ENCODE measurements at places on chromosomes 16 and 17. TPM values are rescaled to one million over a fixed set of nuclear protein-coding genes. Genes with fewer than 3 reads are reported as not detected.

Gene ADAD2
- total RNA-seq = not detected

Gene KRTAP4-5
- not detected for total RNA-seq

Gene SYT17
- 11.8 TPM for total RNA-seq

Gene KRT33A
- not detected for total RNA-seq

DNA sequence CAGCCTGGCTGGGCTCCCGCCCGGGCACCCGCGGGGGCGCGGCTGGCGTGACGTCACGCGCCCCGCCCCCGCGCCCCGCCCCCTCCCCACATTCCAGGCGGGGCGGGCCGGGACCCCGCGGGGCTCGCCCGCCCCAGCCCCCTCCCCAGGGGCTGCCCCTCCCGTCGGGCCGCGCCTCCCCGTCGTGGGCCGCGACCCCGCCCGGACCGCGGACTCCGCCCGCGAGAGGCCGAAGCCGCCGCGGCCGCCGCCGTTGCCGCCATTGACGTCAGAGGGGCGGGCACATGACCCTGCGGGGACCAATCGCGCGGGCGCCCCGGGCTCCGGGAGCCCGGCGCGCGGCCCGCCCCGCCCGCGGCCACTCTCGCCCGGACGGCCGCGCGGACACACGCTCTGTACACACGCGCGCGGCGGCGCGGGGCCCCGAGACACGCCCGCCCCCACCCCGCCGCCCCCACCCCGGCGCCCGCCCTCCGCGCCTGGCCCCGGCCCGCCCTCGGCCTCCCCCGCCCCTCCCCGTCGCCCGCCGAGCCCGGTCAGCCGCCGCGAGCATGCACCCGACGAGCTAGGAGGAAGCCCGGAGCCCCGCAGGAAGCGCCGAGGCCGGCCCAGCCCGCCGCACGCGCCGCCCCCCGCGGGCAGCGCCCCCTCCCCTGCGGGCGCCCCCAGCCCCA is at the start of gene CMIP:
Gene CMIP (plus strand): TSS at position 361 of the 674 bp plus-strand sequence.
- H3K27ac ChIP-seq = peak within 1 kb of the TSS; percentile 93
- peak within 1 kb of the TSS; percentile 94 for H3K4me3 ChIP-seq
- H3K27me3 ChIP-seq = no peaks in the 10 kb centered on the region
- H3K4me1 ChIP-seq = peaks cover 28% of the 10 kb centered on the region

GRCh38 chr17:43587647-43588046 is 41.5 kb upstream of the ETV4 start:
- H3K36me3 ChIP-seq = no peaks in the 10 kb centered on the region
- no peak for DNase-seq
- H3K4me1 ChIP-seq = peaks cover 25% of the 10 kb centered on the region
- no peaks in the 10 kb centered on the region for H3K27me3 ChIP-seq

- DNase-seq = no peak
- peaks cover 57% of the 10 kb centered on the region for H3K36me3 ChIP-seq
- H3K4me1 ChIP-seq = peaks cover 30% of the 10 kb centered on the region
- H3K4me3 ChIP-seq = no peak overlapping the region
- H3K27ac ChIP-seq = no peak overlapping the region
- no peaks in the 10 kb centered on the region for H3K27me3 ChIP-seq
Measured at GRCh38 chr16:4506450-4506849, 30.3 kb downstream of the HMOX2 start.

DNA sequence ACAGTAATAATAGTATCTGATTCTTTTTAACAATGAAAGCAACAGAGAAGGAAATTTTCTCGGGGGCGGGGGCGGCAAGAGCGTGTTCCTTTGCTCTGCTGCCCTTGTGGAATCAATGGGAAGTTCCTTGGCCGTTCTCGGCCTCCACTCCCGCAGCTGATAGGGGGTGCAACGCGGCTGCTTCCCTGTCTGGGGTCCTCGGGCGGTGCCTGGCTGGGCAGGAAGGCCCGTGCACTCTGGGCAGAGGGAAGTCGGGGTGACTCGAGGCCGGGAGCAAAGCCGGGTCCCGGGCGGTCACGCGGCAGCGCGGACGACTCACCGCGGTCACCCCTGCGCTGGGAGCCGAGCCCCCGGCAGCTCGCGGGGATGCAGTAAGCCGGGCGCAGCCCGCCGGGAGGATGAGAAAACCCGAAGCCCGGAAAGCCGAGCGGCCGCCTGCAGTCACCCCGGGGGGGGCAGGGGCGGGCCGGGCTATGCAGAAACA is 2.5 kb downstream of the TUBB3 start:
- DNase-seq = no peak
- no peak overlapping the region for H3K27ac ChIP-seq
- H3K36me3 ChIP-seq = no peaks in the 10 kb centered on the region
- peaks cover 51% of the 10 kb centered on the region for H3K4me1 ChIP-seq
- H3K27me3 ChIP-seq = peaks cover 64% of the 10 kb centered on the region

- no peak overlapping the region for H3K4me3 ChIP-seq
- no peaks in the 10 kb centered on the region for H3K27me3 ChIP-seq
- no peaks in the 10 kb centered on the region for H3K4me1 ChIP-seq
- H3K27ac ChIP-seq = no peak overlapping the region
- DNase-seq = no peak
- H3K36me3 ChIP-seq = peaks cover 28% of the 10 kb centered on the region
Measured at GRCh38 chr16:27634779-27635178, 84.8 kb downstream of the KATNIP start.

DNA sequence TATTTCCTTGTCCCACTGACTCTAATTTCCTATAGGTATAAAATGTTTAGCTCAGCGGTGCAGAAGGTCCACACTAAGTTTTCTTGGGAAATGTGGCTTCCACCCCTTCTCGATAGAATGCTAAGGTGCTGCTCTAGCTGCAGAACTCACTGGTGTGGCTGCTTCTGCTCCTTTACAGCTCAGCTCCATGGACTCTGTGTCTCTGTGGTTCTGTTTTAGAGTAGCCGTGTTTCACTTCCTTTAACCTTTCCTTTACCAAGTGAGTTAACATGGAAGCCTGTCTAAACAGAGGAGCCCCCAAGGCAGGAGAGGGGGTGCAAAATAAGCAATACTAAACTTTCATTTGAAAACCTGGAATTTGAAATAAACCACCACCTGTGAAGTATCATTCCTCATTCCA is 65.3 kb downstream of the SPECC1 start:
- H3K4me3 ChIP-seq = peak overlapping the region; percentile 44
- no peaks in the 10 kb centered on the region for H3K27me3 ChIP-seq
- H3K27ac ChIP-seq = peak overlapping the region; percentile 54
- no peak for DNase-seq
- peaks cover 23% of the 10 kb centered on the region for H3K4me1 ChIP-seq
- no peaks in the 10 kb centered on the region for H3K36me3 ChIP-seq

- peak overlapping the region; percentile 74 for H3K27ac ChIP-seq
- H3K4me1 ChIP-seq = peaks cover 37% of the 10 kb centered on the region
- peak overlapping the region; percentile 86 for H3K4me3 ChIP-seq
- peaks cover 58% of the 10 kb centered on the region for H3K36me3 ChIP-seq
Measured at GRCh38 chr17:82050761-82051641, 610 bp downstream of the RFNG start.
